ENCODE measurements at places on chromosomes 6 and 20.

DNA sequence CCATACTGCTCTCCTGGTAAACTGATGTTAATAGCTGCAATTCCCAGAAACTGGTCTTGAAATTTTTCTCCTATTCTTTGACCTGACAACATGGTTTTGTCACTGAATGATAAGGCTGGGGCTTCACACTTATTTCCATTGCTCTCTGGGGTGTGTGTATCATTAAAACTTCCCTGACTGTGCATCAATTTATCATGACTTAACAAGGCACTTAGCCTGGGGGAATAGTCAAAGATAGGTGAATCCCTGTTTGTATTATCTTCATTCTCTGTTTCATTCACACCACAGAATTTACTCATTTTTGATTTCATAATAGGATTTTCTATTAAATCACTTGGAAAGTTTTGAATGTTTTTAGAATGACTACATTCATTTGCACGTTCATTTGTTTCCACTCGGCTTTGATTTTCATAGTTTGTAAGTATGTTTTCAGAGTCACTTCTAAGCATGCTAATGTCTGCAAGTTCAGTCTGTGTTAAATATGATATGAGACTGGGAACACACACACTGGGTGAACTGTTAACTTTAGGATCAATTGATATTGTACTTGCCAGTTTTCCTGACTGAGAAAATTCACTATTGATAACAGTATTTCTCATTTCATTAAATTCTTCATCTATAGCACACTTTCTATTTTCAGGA is 35.5 kb downstream of the DST start:
- DNase-seq, result no peak

GRCh38 chr6:157034436-157035230 is 257.5 kb downstream of the ARID1B start:
- DNase-seq, result peak; percentile 75

DNA sequence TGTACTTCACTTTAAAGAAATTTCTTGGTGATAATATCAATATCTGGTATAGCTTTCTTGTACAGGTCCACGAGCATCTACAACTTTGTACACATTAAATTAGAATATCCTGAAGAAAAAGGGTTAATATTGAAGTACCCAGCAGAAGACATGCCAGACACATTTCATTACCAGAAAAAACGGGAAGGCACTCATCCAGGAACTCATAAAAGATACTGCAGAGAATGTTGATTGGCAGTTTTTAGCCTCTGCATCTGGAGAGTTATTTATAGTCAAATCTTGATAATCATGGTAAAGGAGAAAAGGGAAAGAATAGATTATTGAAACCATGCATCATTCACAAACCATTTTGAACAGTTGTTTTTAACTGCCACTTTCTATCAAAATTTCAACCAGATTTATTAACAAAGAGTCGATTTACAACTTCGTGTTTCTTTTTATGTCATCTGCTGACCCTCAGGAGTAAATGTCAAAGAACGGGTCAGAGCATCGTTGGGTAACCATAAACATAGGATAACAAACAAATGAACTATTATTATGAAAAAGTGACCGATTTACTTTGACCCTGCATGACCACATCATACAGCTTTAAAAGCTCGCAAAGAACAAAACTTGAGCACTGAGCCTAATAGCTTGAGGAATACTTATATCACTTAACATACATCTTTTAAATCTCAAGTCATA is 229.2 kb upstream of the SGK1 start:
- DNase-seq, result no peak

- no peak for DNase-seq
These were observed at the start of gene CDH4 for GRCh38 chr20:61251529-61252393. Gene CDH4 (plus strand): TSS chr20:61252261.

DNA sequence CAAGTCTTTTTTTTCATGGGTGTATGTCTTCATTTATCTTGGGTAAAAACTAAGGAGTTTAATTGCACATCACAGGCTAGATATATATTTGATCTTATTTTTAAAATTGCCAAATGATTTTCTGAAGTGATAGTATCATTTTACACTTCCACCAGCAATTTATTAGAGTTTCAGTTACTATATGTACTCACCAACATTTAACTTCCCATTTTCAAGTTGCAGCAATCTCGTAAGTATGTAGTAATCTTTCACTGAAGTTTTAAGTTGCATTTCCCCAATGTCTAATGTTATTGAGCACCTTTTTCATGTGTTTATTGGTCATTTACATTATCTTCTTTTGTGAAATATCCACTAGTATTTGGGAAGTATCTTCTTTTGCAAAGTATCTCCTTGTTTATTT is 277.4 kb upstream of the CNR1 start:
- no peak for DNase-seq

DNA sequence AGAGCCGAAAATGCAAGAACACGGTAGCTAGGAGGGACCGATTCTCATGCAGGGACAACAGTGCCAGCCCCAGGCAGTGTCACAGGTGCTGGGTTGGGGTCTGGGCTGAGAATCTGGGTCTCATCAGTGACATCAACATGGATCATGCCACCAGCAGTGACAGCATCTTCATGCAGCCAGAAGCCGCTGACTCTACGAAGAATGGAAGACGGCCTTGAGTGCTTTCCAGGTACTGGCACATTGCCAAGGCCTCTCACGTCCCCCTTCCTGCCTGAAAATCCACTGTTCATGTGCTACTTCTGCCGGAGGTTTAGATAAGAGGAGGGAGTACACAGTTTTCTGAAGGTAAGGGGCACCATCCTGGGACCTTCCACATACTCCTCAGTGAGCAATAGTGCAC is 141.1 kb upstream of the FOXQ1 start:
- DNase-seq, result peak; percentile 12

DNA sequence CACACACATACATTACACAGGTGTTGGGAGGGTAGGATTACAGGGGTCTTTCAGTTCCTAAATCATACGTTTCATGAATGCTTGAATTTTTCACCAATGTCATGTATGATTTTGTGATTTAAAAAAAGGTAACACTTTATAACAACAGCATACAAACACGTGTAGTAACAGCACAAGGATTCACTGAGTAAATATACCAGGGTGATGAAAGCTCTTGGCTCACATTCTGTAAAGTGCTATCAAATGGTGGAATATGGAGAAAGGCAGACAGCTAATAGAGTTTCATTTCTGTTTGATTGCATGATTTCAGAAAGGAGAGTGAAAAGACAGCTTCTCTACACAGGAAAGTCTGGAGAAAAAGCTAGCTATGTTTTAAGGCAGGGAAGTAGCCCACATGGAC is 231.9 kb downstream of the CD83 start:
- DNase-seq, result no peak

DNA sequence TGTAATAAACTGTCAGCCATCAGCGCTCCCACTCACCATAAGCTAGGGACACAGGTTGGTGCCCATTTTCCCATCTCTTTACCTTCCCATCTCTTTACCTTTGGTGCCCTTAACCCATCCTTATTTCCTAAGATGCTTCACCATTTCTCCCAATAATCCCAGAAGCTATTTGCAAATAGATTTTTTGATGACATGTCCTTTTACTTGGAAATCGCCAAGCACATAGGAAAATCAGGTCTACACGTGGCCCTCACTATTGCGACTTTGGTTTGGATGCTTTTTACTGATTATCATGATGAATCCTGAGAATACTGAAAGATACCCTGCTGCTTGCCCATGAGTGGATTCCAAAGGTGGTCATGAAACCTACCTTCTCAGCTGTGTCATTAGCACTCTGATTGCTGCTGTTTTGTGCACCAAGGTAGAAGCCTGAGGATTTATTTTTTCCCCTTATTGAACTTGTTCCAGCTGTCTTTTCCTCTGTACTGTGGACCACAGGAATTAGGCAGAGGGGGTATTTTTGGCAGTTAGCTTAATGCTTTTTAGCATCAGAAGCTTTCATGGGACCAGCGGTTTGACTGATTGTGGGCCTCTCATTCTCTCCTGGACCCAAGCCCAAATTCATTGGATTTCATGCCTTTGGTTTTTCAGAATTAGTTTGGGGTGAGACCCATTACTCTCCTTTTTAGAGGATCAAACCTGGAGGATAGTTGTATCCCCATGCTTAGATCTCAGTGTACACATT is 229.6 kb upstream of the RIN2 start:
- DNase-seq, result no peak

- DNase-seq, result peak; percentile 63
These were observed 1.2 kb downstream of the MYB start for GRCh38 chr6:135182071-135183001.
